Cortex of kidney (tissue), 1 donor: ENCODE measurements at places on chromosomes 1 and 21.

DNA sequence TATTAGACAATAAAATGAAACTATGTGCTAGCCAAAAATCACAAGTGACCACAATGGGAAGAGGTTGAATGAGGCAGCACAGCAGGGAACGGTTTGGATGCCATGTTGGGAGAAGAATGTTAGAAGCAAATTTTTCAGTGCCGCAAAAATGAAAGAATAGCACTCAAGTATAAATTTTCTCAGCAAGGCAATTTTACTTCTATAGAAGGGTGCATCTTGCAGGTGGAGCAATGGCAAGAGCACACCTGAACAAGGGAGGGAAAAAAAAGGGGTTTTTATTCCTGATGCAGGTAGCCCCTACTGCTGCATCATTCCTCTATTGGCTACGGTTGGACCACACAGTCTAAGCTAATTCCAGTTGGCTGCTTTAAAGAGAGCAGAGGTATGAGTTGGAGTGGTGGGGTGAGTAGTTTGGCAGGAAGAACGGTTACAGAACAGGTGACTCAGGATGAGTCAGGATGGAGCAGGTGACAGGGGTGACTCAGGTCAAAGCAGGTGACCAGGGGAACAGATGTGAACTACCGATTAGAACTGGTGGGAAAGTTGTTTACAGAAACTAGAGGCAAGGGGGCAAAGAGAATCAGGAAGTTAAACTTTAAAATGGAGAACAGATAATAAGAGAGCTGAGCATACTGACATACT, 301.1 kb upstream of the NRIP1 start:
- DNase-seq: no peak

- DNase-seq: no peak
These were observed 143.1 kb downstream of the PLPP3 start for GRCh38 chr1:56436296-56436695.

- DNase-seq: no peak
These were observed 314.8 kb upstream of the C1orf174 start for GRCh38 chr1:4214826-4215225.

DNA sequence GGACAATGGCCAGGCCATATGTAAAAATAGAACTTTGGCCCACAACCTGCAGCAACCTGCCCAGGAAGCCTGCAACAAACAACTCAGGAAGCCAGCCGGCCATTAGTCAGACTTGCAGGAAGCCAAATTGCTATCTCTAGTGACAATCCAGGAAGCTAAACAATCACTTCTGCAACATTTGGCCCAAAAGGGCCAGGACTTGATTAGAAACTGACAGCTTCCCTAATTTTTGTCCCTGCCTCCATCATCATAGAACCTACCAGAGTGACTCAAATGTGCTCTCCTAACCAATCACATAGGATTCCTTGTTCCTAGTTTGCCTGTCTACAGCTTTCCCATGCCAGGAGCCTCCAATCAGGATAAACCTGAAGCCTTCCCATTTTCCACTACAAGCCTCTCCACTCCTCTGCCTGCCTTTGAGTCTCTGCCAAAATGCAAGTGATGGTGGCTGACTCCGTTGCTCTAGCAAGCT, 639.3 kb downstream of the PTPRU start:
- no peak for DNase-seq

GRCh38 chr21:45142469-45143308, 68.3 kb downstream of the ADARB1 start:
- no peak for DNase-seq

GRCh38 chr1:201489643-201490261, 17.2 kb downstream of the CSRP1 start:
- no peak for DNase-seq

- DNase-seq: no peak
These were observed 256.5 kb downstream of the FGGY start for GRCh38 chr1:59553371-59553770.

GRCh38 chr1:106680776-106681344, 375.6 kb upstream of the PRMT6 start:
- no peak for DNase-seq

DNA sequence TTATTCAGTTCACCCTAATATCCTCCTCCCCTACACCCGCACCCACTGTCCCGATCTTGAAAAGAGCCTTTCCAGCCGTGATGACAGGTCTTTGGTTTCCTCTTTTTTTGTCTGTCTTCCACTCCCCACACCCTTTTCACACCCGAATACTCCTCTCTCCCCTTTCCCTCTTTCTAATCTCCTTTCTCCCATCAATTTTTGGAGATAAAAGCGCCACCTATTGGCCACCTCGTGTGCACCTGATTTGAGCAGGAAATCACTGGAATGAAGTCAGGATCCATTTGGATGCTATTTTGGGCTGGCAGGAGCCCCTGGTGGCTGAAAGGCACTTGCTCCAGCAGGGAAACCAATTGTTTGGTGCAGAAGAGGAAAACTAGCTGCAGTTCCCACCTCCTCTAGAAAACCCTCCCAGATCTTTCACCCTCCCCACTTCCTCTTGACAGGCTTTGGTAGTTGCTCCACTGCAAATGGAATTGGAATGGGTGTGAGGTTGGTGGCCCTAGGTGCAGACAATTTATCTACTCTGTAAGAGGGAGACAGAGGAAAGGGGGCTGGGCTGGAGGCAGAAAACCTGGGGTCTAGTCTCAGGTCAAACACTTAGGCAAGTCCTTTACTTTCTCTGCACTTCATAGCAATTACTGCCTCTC, 8.4 kb downstream of the FOXE3 start:
- DNase-seq: no peak

DNA sequence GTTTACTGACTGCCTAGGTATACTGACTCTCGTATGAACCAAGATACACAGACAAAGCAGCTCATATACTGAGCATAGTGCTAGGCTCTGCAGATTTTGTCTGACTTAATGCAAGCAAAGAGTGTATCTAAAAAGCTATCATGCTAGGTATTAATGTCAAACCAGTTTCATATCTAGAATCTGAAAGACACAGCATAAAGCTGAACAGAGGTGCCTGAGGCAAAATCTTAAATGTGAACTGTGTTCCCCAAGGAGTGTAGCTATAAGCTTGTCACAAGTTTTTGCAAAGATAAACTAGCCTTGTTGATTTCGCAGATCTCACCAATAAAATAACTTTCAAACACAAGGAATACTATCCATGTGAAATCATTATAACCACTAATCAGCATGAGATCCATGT, 18.1 kb downstream of the JAK1 start:
- DNase-seq: no peak

- DNase-seq: no peak
These were observed 96.2 kb downstream of the RNF220 start for GRCh38 chr1:44501047-44501890.
